ENCODE measurements at places on chromosomes 13 and 19.

- no peak for DNase-seq
Measured at GRCh38 chr19:52227980-52228379, 38.1 kb downstream of the PPP2R1A start.

DNA sequence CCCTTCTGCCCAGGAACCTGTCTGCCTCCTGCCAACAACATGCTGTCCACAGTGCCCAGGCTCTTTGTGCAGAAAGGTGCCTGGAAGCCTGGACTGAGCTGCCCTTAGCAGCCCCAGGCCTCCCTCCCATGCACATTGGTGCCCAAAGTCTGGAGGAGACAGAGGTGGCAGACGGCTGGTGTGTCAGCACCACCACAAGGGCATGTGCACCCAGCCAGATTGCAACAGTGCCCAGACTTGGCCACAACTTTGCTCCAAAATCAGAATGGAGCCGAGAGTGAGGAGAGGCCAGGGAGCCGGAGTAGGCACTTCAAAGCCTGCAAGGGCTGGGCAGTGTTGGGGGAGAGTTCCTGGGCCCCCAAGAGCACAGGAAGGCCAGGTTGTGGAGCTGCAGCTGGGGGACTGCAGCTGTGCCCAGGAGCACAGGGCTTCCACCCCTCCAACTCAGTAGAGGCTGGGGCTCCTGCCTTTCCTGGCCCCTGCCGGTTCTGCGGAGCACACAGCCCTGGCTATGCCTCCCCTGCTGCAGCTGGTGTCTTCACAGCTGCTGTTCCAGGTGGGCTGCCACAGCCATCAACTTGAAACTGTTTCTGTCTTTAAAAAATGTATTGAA is 1255.8 kb downstream of the SLITRK5 start:
- no peak for DNase-seq

DNA sequence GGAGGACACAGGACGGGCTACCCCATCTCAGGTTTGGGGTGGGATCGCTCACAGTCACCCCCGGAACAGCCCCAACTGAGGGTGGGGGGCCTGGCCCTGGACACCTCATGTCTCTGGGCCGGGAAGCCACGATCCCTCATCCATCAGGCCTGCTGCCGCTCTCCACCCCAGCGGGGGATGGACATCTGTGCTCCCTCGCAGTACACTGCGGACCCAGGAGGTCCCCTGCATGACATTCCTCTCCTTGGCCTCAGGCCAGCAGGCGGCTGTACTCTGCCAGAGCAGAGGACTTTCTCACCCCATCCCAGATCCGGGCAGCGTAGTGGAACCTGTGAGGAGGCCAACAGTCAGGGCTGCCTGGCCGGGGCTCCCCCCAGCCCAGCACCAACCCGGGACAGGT is 15.5 kb downstream of the IRGC start:
- no peak for DNase-seq

- DNase-seq = no peak
Measured at GRCh38 chr13:63403733-63404132, 1988.1 kb upstream of the PCDH20 start.

GRCh38 chr13:81872581-81872980 is 1531.7 kb upstream of the SPRY2 start:
- DNase-seq = no peak

- no peak for DNase-seq
Measured at GRCh38 chr13:38667526-38668109, 19.3 kb upstream of the FREM2 start.

GRCh38 chr13:86324191-86324590 is 525.0 kb upstream of the SLITRK6 start:
- no peak for DNase-seq

- no peak for DNase-seq
Measured at GRCh38 chr13:34155931-34156607, 338.1 kb downstream of the RFC3 start.

GRCh38 chr19:43618921-43619261 is 538 bp downstream of the ZNF428 start:
- DNase-seq = no peak

DNA sequence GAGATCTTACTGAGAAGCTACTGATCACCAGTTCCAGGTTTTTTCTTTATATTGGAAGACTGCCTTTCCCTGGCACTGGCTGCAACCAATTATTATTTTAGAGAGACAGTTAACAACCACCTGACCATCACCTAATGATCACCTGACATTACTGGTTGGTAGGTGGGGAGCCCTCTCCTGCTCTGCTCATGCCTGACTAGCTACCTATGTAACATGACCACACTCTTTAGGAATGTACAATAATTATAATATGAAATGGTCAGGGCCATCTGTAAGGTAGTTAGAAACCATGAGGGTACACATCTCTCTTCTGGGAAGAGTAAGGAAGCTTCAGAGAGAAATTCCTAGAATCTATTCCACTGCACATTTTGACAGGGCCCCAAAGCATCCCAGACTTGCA is 59.0 kb upstream of the SCEL start:
- DNase-seq = no peak

Data from T47D (cell line).